ENCODE measurements at places on chromosomes 7 and 10.
A peak's percentile ranks its signal among the peaks of the same experiment; 100 is the strongest.

GRCh38 chr10:122646511-122647382, 52.9 kb downstream of the C10orf120 start:
- no peak for DNase-seq

GRCh38 chr10:90674928-90675327, 182.9 kb downstream of the HTR7 start:
- DNase-seq = no peak

DNA sequence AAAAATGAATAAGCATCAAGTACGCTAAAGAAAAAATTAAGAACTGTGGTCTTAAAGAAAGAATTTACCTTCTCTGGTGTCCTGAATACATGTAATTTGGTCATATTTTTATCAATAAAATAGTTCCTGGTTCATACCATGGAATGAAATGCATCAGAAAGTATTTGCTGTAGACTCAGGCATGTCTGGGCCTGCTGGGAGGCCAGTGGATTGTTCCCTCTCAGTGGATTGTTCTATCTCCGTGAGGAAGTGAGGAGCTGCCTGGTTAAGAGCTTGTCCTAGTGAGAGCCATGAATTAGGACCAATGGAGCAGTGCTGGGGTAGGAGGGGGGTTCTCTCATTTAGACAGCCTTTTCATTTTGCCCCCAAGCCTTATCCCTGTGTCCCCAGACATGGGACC, 211.7 kb upstream of the HABP2 start:
- DNase-seq = no peak

- peak; percentile 57 for DNase-seq
Observed at GRCh38 chr7:5780801-5781496, 514 bp downstream of the RNF216 start.

DNA sequence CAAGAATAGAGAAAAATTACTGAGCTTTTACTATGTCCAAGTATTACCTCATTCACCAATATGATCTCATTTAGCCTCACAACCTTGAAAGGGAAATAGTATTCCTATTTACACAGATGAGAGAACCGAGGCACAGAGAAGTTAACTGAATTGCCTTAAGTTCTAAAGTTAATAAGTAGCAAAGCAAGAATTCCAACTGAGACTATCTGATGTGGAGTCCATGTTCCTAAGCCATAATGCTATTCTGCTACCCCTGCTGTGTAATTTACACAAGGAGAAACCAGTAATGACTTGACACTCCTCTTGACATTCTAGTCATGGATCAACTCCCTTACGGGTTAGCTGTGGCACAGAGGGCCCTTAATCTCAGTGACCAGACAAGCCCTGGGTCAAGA, 60.7 kb downstream of the ABCB4 start:
- DNase-seq = no peak

- DNase-seq = no peak
Observed at GRCh38 chr10:100622946-100623345, 87.2 kb downstream of the HIF1AN start.

- DNase-seq = no peak
Observed at GRCh38 chr7:35714862-35715261, 19.9 kb upstream of the HERPUD2 start.

GRCh38 chr10:123156078-123156477, 1.9 kb downstream of the BUB3 start:
- no peak for DNase-seq

- peak; percentile 78 for DNase-seq
Observed at GRCh38 chr10:112137154-112137987, 46.2 kb downstream of the GPAM start.

DNA sequence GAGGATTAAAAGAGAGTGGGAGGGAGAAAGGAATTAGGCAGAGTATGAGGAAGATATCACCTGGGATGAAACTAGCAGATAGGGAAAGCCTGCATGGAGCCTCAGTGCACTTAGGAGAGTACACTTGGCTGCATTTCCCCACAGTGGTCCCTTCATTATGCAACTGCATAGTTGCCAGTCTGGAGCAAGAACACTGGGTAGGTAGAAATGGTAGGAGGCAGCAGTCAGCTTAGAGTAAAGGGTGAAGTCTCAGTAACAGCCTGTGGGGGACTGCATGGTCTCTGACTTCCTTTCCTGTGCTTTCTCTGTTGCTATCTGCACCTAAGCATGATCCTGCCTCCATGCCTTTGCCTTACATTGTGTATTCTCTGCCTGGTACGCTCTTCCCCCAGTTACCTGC, 14.0 kb upstream of the PCGF5 start:
- DNase-seq = no peak

DNA sequence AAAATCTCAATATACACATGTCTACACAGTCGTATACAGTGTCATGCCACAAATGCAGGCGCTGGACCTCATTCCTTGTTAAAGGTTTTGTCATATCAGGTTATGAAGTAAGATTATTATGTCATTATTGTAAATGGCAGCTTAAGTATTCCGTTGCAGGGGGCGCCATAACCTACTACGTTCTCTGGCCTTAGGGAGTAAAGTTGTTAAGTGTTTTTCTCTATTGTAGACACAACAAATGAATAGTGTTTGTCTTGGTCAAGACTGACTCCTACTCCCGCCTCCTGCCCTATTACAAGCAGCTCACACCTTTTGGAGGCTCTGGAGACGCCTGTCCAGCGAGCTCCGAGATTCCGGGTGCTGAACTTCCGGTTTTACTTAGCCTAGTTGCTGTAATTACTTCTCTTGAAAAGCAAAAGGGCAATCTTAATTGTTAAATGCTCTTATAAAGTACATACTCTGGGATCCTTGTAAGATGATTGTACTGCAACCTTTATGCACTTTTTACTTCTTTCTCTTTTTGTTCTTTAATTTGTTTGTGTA, 994 bp downstream of the GATAD1 start:
- DNase-seq = peak; percentile 56

DNA sequence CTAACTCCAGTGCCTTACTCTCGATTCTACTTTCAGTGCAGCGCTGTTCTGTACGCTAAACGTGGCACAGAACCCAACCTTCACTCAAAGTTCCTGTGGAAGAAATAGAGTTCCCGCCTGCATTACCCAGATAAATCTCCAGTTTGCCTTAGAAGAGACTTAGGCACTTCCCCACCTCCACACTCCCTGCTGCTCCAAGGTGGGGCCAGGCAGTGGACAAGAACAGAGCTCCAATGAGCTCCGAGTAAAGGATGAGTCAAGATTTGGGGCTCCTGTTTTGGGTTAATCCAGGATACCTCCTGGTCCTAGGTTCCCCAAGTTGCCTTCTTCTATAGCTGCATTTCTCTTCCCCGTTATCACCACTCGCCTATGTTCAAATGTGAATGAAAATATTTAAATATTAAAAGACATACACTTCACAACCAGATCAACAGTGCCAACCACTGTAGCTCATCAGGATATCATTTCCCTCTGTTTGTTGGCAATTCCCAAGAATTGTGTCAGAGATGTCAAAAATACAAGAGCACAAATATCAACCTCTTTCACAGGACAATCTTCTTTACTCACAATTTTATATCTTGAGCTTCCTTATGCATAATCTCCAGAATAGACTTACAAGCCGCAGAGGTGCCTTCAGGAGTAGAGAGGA, 48.0 kb downstream of the MALSU1 start:
- DNase-seq = no peak

DNA sequence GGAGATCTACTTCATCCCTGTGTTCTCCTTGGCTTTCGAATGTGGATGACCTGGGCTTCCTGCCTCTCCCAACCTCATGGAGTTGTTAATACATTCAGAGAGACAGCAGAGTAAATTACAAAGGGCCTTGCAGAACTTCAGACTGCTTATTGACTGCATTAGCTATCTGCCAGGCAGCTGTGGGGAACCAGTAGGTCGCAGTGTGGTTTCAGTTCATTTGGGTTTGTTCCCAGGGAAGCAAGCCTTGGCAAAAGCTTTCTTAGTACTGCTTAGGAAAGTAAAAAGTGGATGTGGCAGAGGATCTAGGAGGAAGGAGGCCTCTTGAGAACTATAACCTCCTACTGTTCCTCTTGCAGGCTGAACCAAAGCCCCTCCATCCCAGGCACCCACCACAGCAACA, 9.2 kb downstream of the NPFFR1 start:
- no peak for DNase-seq

DNA sequence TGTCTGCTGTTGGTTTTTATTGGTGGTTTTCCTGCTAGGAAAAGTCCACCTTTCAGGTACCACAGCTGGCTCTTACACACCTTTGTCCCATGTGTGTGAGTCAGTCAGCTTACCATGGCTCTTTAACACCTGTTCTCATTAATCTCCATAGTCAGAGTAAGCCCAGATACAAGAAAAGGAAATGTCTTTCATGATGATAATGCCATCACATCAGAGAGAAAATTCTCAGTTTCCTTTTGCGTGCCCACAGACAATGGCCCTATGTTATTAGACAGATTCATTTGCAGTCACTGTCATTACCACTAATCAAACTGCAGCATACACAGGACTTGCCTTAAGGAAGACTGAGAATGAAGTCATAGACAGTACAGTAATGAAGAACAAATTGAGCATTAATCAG, 1583.6 kb upstream of the LRRTM3 start:
- DNase-seq = no peak

DNA sequence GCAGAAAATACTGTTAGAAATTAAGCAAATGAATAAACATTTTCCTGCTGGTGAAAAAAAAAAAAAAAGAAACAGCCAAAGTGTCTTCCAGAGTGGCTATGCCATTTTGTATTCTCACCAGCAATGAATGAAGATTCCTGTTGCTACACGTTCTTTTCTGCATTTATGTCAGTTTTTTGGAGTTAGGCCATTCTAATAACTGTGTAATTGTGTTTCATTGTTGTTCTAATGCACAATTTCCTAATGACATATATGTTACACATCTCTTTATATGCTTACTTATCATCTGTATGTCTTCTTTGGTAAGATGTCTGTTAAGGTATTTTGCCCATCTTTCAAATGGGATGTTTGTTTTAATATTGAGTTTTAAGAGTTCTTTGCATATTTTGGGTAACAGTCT, 213.7 kb downstream of the ITGB1 start:
- DNase-seq = no peak

GRCh38 chr7:149878523-149878921, 4.8 kb downstream of the ATP6V0E2 start:
- no peak for DNase-seq
